ENCODE measurements at places on chromosomes 3 and 15.
A peak's percentile ranks its signal among the peaks of the same experiment; 100 is the strongest.

DNA sequence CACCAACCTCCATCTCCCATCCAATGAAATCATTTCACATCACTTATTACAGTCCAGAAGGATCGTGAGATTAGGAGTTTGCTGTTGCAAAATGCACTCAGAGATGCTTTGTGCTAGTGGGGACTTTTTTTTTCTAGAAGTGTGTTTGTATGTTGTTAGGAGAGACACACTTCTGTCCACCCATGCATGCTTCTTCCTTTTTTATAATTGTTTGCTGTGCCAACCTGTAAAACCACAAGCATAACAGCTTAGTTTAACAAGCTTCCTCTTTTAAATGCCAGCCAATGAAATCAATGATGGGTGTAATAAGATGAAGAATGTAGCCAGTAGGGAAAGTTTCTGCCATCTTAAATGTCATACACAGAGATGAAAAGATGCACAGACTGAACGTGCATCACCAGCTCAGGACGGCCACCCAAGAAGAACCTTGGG is 305.6 kb upstream of the STT3B start:
- peak; percentile 51 for DNase-seq

- no peak for DNase-seq
Observed at GRCh38 chr3:150519026-150519425, 27.3 kb downstream of the SERP1 start.

- no peak for DNase-seq
Observed at GRCh38 chr3:57877116-57877515, 121.0 kb downstream of the SLMAP start.

DNA sequence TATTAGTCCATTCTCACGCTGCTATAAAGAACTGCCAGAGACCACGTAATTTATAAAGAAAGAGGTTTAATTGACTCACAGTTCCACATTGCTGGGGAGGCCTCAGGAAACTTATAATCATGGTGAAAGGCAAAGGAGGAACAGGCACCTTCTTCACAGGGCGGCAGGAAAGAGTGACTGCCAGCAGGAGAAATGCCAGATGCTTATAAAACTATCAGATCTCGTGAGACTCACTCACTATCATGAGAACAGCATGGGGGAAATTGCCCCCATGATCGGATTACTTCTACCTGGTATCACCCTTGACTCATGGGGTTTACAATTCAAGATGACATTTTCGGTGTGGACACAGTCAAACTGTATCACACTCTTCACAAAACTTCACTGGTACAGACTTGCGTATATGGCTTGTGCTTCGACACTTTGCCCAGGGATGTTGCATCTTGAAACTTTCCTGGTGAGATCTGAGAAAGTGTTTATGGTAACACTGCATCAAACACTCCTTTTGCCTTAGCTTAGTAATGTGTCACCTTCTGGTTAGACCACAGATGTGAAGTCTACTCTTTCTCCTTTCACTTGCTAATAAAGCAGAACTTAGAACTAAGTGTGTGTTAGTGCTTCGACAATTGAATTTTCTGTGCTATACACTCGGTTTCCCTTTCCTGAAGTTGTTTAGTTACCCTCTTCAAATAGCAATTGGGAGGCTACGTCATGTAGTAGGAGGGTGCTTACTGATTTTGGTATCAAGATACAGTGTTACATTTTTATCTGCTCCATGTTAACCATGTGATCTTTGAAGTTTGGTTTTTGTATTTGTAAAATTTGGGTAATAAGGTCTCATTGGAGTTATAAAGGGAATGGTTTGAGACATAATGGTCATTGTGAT is 185.7 kb downstream of the LPP start:
- DNase-seq = no peak

GRCh38 chr3:156511987-156512677 is 42.8 kb downstream of the SSR3 start:
- DNase-seq = no peak

DNA sequence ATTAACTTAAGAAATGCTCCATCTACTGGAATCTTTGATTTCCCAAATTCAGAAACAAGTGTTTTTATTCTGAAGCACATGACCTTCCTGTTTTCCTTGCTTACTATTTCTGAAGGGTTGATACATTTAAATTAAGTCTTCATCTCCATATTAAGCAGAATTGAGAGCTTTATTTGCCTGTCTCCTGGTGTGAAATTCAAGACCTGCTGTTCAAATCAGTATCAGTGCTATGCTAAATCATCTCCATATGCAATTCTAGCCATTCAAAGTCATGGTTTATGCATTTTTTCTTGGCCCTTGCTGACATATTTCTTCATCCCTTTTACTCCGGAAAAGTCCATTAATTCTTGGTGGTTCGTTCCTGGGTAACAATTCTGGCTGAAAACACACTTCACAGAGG is 195.4 kb downstream of the ATP8B4 start:
- no peak for DNase-seq

DNA sequence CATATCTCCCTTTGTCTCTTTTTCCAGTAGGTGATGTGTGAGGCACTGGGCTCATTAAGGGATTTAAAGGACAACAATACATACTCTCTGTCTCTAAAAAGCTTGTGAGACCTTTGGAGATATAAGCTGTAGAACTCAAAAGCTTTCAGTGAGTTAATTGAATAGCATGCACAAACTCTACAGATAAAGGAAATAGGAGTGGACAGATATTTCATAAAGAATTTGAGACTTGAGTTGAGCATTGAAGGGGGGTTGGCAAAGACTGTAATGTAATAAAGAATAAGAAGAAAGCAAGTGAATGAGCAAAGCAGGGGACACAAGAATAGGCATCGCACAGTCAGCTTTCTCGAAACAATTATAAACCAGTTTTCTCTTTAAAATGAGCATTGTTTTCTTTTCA is 583.4 kb upstream of the DPPA4 start:
- no peak for DNase-seq

DNA sequence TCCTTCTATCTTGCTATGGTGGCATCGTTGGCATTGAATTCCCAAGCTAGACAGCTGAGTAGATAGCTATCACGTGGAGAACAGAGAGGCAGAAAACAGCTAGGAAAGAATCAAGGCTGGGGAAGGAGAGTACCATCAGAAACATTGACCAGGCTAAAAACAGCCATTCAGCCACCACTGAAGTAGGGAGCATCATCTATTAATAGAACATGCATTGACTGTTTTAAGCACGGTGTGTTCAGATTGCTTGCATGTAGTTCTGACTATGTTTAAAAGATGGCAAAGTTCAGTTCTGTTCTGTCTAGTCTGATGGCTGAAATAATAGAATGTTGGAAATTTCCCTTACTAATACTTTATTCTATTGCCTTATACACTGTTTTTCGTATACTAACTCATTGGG is 413.0 kb downstream of the GABRB3 start:
- no peak for DNase-seq

GRCh38 chr3:52030714-52031310 is 25.6 kb downstream of the DUSP7 start:
- DNase-seq = no peak

GRCh38 chr15:52369030-52369429 is 73.4 kb upstream of the MYO5C start:
- DNase-seq = no peak

- no peak for DNase-seq
Observed at GRCh38 chr3:128665362-128666021, 14.9 kb upstream of the RPN1 start.

GRCh38 chr15:62618846-62619504 is 423.6 kb upstream of the TPM1 start:
- DNase-seq = no peak

All from KG1 (cell line).